ENCODE measurements at places on chromosomes 13 and 19. TPM values are rescaled to one million over a fixed set of nuclear protein-coding genes. Genes with fewer than 3 reads are reported as not detected.

- peaks cover 29% of the 10 kb centered on the region for H3K4me1 ChIP-seq
- DNase-seq, result no peak
- H3K36me3 ChIP-seq, result no peaks in the 10 kb centered on the region
- H3K27ac ChIP-seq, result peak overlapping the region; percentile 72
Observed at GRCh38 chr19:19384486-19384885, 21.0 kb upstream of the GATAD2A start.

- H3K4me3 ChIP-seq, result no peak overlapping the region
- H3K27ac ChIP-seq, result peak overlapping the region; percentile 19
- no peaks in the 10 kb centered on the region for H3K27me3 ChIP-seq
- no peak for DNase-seq
- peaks cover 55% of the 10 kb centered on the region for H3K36me3 ChIP-seq
Observed at GRCh38 chr19:5628461-5628860, 5.6 kb downstream of the SAFB start.

DNA sequence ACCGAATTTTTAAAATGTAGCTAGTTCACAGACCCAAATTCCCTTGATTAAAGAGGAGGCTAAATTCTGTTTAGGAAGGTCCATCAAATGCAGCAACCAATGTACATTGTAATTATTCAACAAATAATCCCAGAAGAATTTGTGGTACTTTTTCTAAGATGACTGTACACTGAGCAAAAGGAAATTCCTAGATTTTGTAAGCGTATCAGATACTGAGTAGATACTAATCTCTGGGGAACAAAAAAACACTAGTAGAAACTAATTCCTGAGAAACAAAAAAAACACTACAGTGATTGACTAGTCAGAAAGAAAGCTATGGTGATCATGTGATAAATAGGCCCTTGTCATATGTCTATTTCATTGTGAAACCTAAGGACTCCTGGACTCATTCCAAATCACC, 246.1 kb downstream of the PCDH17 start:
- no peak overlapping the region for H3K4me3 ChIP-seq
- H3K36me3 ChIP-seq, result no peaks in the 10 kb centered on the region
- no peaks in the 10 kb centered on the region for H3K27me3 ChIP-seq
- H3K27ac ChIP-seq, result no peak overlapping the region

DNA sequence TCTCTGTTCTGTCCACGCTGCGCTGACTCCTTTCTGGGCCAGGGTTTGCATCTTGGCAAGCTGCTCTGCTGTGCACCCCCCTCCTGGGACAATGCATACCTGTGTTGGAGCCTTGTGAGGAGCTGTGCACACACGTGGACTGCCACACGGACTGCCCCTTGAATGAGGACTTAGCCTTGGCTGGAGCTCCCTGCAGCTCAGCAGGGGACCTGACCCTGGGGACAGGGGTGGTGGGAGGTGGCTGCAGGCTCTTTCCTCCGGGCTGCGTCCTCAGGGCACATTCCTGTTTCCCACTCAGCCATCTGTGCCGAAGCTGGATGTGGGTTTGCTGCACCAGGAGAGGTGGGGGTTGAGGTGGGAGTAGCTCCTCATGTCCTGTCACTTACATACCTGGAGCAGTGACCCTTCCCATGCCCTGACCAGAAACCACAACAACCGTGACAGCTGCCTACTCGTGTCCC, 8.2 kb downstream of the RAB11B start:
- DNase-seq, result peak; percentile 58
- H3K4me1 ChIP-seq, result peaks cover 9% of the 10 kb centered on the region
- no peaks in the 10 kb centered on the region for H3K27me3 ChIP-seq

DNA sequence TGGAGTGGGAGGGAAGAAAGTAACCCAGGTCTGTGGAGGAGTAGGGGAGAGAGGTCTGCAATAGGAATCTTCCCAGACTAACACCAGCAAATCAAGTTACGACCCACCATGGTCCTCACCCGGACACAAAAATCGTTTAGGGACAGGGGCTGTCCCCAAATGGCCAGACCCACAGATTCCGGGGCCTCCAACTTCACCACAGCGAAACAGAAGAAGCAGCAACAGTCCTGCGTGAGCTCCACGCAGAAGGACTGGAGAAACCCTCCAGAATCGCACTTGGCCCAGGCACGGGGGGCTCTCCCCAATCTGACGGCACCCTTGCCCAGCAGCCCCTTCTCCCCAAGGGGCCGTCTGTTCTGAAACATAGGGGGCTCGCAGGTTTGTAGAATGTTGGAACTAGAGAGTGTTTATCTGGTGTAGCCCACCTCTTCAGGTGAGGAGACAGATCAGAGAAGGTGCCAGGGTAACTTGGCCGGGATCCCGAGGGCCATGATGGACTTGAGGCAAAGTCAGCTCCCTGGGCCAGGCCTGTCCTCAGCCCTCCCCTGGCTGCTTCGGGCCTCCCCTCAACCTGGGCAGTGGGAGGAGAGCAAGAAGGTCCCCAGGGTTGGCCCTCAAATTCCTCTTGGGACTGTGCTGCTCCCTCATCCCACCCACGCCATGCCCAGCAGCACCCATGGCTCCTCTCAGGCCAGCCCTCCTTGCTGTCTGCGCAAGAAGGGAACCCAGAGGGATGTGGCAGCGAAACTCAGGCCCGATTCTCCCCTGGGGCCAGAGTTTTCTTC, 82.5 kb upstream of the GPR183 start:
- no peaks in the 10 kb centered on the region for H3K27me3 ChIP-seq
- no peaks in the 10 kb centered on the region for H3K36me3 ChIP-seq
- no peaks in the 10 kb centered on the region for H3K4me1 ChIP-seq
- no peak overlapping the region for H3K27ac ChIP-seq
- no peak overlapping the region for H3K4me3 ChIP-seq
- peak; percentile 23 for DNase-seq

DNA sequence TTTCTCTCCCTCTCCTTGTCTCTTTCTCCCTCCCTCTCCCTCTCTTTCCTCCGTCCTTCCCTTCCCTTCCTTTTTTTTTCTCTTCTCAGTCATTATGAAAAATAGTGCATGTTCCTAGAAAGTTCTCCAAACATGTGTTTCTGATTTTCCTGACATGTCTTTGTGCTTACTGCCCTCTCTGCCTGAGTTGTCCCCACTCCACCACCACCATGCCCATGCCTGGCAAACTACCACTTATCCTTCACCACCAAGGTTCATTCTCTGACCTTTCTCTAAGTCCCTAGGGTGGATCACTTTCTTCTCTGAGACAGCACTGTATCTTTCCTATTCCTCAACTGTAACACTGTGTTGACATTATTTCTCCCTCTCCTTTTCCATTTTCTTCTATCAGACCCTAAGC, 98.2 kb downstream of the LACC1 start:
- no peaks in the 10 kb centered on the region for H3K4me1 ChIP-seq
- H3K27ac ChIP-seq, result no peak overlapping the region
- no peaks in the 10 kb centered on the region for H3K27me3 ChIP-seq
- H3K36me3 ChIP-seq, result no peaks in the 10 kb centered on the region

DNA sequence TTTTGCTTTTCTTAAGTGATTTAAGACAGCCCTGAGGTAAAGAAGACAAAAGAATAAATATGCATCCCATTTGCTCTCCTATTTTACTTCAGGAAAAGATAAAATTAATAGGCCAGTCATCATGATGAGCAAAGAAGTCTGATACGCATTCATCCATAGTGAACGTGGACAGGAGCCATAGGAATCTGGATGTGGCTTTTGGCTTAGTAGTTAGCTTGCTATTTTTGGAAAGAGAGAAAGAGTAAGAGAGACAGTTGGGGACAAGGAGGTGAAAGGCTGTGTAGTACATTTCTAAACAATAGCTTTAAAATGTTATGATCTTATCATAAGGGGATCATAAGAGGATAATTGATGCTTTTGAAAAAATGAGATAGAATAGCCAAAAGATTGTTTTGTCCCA, 545.2 kb downstream of the IRS2 start:
- H3K4me3 ChIP-seq, result no peak overlapping the region
- no peak overlapping the region for H3K27ac ChIP-seq
- H3K4me1 ChIP-seq, result peaks cover 17% of the 10 kb centered on the region
- H3K36me3 ChIP-seq, result no peaks in the 10 kb centered on the region
- DNase-seq, result no peak
- H3K27me3 ChIP-seq, result no peaks in the 10 kb centered on the region

GRCh38 chr19:29532956-29533355, 7.2 kb downstream of the VSTM2B start:
- peak; percentile 82 for DNase-seq
- H3K27ac ChIP-seq, result no peak overlapping the region
- H3K4me3 ChIP-seq, result no peak overlapping the region
- no peaks in the 10 kb centered on the region for H3K4me1 ChIP-seq
- no peaks in the 10 kb centered on the region for H3K36me3 ChIP-seq

- no peaks in the 10 kb centered on the region for H3K27me3 ChIP-seq
- no peak overlapping the region for H3K4me3 ChIP-seq
- DNase-seq, result peak; percentile 93
- peaks cover 24% of the 10 kb centered on the region for H3K4me1 ChIP-seq
Observed at GRCh38 chr19:41886761-41887710, 4.1 kb downstream of the ARHGEF1 start.

- H3K27me3 ChIP-seq, result no peaks in the 10 kb centered on the region
- H3K27ac ChIP-seq, result no peak overlapping the region
- H3K4me1 ChIP-seq, result peaks cover 27% of the 10 kb centered on the region
- no peaks in the 10 kb centered on the region for H3K36me3 ChIP-seq
Observed at GRCh38 chr19:13884726-13885591, 8.0 kb downstream of the NANOS3 start.

DNA sequence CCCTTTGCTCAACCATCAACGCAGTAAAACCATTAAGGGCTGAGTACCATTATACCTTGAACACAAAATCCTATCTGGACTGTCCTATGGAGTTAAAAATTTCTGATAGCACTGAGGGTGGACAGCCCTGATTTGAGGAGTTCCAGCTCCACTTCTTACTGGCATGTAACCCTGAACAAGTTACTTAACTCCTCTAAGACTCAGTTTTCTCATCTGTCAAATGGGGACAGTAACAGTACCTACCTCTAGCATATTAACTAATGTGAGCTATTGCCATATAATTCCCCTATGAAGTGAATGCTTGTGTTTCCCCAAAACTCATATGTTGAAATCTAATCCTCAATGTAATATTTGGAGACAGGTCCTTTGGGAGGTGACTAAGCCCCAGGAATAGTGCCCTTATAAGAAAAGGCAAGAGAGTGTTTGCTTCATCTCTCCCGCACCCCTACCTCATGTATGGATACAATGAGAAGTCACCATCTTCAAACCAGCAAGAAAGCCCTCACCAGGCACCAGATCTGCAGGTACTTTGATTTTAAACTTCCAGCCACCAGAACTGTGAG, 61.9 kb upstream of the DOCK9 start:
- peaks cover 18% of the 10 kb centered on the region for H3K4me1 ChIP-seq
- H3K4me3 ChIP-seq, result no peak overlapping the region

DNA sequence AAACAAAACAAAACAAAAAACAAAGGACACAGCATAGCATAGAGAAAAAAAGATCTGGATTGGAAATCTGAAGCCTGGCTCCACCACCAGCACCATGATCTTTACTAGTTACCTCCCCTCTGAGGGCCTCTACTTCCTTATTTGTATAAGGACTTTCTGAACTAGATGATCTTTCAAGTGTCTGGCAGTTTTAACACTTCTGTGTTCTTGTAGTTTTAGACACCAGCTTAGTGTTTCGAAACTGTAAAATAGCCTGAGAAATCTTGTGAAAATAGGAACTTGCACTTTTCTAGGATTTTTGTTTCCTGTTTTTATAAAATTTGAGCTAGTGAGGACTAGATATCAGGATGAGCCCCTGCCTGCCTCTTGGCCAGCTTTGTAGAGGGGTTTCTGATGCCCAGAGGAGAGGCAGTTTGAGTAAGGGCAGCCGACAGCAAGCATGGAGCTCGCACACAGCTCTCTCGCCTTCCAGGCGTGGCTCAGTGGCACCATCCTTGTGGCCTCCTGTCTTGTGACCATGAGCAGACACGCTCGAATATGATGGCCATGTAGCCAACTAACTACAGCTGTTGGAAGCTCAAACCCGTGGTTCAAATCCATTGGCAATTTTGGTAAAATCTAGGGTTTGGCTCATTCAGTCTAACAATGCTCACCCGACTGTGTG, 319.0 kb downstream of the KCNRG start:
- no peak overlapping the region for H3K4me3 ChIP-seq
- H3K36me3 ChIP-seq, result no peaks in the 10 kb centered on the region
- no peak for DNase-seq
- no peaks in the 10 kb centered on the region for H3K27me3 ChIP-seq
- H3K4me1 ChIP-seq, result no peaks in the 10 kb centered on the region
- no peak overlapping the region for H3K27ac ChIP-seq

- H3K4me1 ChIP-seq, result no peaks in the 10 kb centered on the region
- H3K36me3 ChIP-seq, result no peaks in the 10 kb centered on the region
- no peak overlapping the region for H3K4me3 ChIP-seq
- no peak overlapping the region for H3K27ac ChIP-seq
- H3K27me3 ChIP-seq, result no peaks in the 10 kb centered on the region
- no peak for DNase-seq
Observed at GRCh38 chr13:22210134-22210930, 539.5 kb downstream of the FGF9 start.

GRCh38 chr13:71727662-71728061, 139.3 kb downstream of the DACH1 start:
- no peaks in the 10 kb centered on the region for H3K4me1 ChIP-seq
- H3K4me3 ChIP-seq, result no peak overlapping the region
- no peaks in the 10 kb centered on the region for H3K27me3 ChIP-seq
- no peaks in the 10 kb centered on the region for H3K36me3 ChIP-seq
- DNase-seq, result no peak

GRCh38 chr19:23547816-23548430, 139.1 kb downstream of the ZNF675 start:
- no peak overlapping the region for H3K4me3 ChIP-seq
- H3K27me3 ChIP-seq, result no peaks in the 10 kb centered on the region
- no peak for DNase-seq
- H3K36me3 ChIP-seq, result no peaks in the 10 kb centered on the region
- no peak overlapping the region for H3K27ac ChIP-seq
- H3K4me1 ChIP-seq, result no peaks in the 10 kb centered on the region

DNA sequence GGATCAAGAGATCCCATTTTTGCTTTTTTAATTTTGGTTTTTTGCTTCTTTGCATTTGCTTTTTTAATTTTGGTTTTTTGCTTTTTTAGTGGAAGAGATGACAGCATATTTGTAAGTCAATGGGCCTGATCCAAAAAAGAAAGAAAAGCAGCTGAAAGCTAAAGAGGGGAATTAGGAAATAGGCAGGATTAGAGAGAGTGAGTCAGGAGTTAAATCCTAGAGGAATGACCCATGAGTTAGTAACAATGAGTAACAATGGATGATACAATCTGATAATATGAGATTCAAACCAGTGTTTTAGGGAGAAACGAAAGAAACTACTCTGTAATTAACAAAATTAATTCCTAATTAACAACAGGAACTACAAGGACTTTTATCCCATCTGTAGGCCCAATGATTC, 111.2 kb upstream of the SGCG start:
- peak overlapping the region; percentile 25 for H3K4me3 ChIP-seq
- peak overlapping the region; percentile 73 for H3K27ac ChIP-seq
- no peaks in the 10 kb centered on the region for H3K36me3 ChIP-seq
- no peaks in the 10 kb centered on the region for H3K27me3 ChIP-seq

The ATP1A3 gene
- under 0.01 TPM for total RNA-seq

The LONP1 gene
- 130 TPM for total RNA-seq

The ZNF302 gene
- total RNA-seq, result 19.4 TPM

The CYP2S1 gene
- not detected for total RNA-seq

The AP1M2 gene
- total RNA-seq, result 0.29 TPM

The POSTN gene
- 1,081 TPM for total RNA-seq

Measured in osteoblast (primary cell).